ENCODE measurements at places on chromosomes 11 and 22.

DNA sequence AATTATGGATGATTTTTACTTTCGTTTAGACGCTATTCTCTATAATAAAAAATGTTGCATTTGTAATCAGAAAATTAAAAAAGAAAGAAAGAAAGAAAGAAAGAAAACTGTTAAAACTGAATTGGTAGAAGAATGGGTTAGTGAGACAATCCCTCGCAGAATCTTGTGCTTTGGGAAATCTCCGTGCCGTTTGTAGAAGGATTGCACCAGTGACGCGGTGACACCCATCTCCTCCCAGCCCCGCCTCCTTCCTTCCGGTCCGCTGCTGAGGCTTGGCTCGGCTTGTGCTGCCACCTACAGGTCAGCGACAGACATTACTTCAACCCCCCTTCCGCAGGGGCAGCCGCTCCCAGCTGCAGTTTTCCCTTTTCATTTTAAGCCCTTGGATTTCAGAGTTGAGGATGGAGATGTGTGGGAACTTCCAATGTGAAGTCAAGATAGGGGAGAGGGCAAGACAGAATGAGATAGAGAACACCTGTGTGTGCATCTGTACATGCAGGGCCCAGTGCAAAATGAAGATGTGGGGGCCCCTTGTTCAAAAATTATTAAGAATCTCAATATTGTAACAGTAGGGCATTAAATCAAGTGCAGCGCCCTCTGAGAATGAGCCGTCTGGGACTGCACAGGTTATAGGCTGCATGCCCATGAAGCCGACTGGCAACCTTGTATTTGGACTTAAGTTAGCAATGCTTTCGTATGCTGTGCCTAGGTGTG lies 41.1 kb downstream of the TST start:
- peak; percentile 71 for DNase-seq

DNA sequence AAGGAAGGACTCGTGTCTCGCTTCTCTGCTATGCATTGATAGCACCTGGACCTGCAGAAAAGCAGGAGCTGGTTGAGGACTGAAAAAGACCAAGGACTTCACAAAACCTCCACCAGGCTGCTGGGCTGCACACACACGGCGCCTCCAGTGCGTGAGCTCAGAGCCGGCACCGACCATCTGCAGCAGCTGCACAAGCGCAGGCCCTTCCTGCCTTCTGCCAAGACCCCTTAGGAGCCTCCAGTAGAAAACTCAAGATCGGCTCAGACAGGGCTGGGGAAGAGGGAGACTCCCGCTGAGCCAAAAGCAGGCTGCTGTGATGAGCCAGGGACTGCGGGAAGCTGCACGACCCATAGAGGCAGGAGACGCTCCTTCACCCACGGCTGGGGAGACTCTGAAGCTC lies 70.9 kb downstream of the PHF21B start:
- no peak for DNase-seq

DNA sequence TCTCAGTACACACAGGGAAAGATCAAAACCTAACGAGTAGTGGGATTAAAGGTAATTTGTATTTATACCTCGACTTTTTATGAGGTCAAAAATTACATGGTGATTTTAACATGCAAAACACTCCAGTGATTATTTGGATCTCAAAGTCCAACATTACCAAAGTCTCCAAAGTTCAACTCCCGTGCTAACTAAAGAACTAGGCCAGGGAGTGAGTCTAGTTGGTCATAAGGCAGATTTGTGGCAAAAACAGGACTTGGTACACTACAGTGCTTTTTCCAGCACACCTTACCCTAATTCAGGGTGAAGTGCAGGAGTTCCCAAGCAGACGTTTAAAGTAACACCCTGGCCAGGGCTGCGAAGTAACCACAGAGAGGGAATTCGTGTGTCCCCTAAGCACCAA lies 1.1 kb downstream of the PUS3 start:
- no peak for DNase-seq

DNA sequence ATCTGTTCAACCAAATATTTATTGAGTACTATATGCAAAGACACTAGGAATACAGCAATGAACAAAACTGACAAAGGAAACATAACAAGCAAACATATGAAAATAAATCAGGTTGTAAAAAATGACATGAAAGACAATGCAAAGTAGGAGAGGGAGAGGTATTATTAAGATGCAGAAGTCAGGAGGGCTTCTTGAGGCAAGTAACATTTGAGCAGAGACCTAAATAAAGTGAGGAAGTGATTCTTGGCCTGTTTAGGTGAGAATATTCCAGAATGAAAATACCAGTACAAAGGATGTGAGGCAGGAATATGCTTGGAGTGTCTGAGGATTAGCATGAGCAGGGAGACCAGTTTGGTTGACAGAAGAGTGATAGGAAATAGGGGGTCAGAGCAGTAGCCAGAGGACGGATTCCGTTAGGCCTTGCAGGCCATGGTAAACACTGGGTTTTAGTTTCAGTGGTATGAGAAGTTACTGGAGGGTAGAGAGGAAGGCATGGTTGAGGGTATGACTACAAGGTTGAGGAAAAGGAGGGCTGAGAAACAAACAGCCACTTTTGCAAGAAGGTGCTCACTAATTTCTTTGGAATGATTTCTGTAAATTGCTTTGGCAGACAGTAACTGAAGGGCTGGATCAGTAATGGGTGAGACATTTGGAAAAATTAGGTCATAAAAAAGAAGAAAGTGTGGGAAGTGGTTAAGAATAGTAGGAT lies 191.9 kb downstream of the SWAP70 start:
- DNase-seq, result no peak

DNA sequence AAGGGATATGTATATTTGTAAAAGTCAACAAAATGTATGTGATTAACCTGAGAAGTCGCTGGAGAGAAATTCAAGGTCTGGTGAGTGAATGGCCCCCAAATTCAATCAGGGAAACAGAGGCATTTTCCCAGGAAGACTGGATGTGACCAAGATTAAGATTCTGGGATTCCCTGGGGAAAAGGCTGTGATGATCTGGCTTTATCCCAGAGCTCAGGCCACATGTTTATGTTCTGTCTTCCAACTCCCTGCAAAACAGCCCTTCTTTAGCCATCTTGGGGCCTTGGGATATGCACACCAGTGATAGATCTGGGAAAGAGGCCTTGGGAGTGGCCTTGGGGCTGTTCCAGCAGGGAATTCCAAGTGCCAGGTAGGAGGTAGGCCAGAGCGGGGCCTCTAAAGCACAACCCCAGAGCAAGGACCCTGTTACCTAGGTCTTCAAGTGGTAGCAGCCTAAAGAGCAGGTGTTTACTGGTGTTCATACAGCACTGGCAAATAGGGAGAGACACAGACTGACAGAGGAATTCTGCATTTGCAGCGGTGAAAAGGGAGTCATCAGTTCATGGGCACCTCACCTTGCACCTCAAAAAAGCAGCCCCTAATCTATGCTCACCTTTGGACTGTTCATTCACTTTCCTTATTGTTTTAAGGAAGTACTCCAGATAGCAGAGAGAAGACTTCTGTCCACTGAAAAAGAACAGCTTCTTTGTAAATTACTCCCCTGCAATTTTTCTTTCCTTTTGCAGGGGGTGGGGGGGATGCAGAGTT lies 312.4 kb downstream of the BUD13 start:
- no peak for DNase-seq
